ENCODE measurements at places on chromosomes 12 and 14.
A peak's percentile ranks its signal among the peaks of the same experiment; 100 is the strongest.

GRCh38 chr14:90087433-90087832 lies 25.6 kb downstream of the KCNK13 start:
- no peak for DNase-seq

DNA sequence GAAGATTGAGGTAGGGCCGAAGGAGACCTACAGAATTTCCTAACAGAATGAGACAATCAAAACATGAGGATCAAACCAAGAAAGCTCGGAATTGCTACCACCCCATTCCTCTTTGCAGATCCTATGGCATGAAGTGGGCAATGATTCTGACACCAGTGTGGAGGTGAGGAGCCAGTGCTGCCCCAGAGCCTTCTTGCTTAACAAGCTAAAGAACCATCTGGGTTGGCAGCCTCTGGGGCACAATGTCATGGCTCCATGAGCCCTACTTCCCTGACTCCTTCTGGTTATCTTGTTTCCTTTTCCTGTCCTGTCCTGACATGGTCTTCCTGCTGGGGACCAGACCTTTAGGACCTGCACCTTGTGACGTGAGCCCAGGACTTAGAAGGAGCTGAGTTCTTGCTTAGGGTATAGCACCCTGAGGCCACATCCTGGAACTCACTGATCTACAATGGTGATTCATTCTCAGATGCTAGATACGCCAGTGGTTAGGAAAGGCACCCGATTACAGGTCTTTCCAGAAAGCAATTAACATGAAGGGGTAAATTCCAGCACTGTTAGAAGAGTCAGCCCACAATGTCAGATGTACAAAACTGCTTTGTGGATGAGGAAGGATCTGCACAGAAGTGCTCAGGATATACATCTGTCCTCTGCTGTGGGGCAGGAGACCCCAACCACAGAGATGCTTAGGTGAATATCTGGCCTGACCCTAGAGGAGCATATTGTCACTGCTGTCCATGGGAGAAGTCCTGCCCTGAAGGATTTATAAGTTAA lies 324.2 kb downstream of the ZFP36L1 start:
- DNase-seq = no peak

DNA sequence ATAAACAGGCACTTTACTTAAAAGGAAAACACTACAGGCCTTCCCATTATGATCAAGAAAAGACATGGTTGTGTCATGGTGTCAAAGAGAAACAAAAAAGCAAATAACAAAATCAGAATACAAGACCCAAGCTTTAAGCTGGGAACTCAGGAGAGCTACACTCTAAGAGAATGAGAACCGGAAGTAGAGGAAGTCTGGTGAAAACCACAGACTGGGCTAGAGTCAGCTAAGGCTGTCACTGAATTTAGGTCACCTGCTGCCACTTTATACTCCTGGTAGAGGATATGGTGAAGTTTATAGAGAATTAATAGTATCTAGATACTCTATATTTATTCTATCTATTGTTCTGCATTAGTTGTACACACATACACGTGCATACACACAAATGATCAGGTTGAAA lies 971.7 kb downstream of the FLRT2 start:
- DNase-seq = no peak

DNA sequence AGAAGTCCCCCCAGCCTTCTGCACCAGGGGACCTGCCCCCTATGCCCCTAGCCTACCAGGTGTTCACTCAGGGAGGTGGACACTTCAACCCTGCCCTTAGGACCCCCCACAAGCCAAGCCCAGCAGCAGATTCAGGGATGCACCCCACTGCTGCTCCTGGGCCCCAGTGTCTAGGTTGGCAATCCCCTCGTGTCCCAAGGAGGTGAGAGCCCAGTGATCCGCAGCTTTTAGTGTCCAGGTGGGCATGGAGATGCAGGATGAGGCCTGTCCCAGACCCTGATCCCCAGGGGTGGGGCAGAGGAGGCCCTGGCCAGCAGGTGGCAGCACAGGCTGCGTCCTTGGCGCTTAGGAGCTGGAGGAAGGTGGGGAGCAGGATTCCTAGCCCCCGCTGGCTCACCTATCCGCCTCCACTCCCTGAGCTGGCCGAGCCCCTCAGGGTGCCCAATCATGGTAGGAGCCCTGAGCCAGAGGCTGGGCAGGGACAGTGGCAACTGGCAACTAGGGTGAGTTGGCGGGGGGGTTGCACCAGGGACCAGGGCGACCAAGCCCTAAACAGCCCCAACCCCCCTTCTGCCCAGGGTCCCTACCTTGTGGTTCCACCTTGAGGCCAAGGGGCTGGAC lies 4.1 kb downstream of the CKB start:
- DNase-seq = peak; percentile 30

- DNase-seq = peak; percentile 6
Measured at GRCh38 chr12:6644903-6645302, 2.3 kb downstream of the ACRBP start.

DNA sequence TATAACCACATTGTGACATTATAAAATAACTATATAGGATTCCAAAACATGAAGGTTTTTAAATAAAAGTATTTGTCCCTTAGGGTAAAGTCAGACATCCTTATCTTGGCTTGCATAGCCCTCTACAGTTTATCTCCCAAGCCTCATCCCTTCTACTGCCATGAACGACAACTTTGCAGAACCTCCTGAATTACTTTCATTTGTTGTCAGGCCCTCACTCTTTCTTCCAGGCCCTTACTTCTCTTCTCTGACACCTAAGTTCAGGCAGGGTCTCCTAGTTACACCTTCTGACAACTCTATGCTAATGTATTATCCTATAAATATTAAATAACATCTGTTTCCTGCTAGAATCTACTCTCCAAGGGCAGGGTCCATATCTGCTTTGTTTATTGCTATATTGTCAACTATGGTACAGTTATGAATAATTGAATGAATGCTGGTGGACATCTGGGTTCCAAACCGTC lies 115.7 kb upstream of the MDM1 start:
- DNase-seq = no peak
